ENCODE measurements at places on chromosomes 5 and 9.

DNA sequence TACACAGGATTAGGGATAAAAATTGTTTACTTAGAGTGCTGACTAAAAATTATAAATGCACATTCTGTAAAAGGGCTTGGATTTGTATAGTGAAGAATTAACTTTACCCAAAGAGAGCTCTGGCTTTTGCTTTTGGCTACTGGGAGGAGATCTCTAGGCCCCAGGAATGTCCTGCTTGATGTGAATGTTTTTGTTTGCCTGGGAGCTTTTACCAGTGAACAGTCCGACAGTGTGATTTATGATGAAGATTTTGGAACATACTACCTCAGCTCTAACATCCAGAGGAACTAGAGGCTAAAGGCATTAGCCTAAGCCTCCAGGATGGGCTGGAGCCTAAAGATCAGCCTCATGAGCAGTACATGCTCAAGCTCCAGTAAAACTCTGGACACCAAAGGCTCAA lies 103.7 kb upstream of the RFX3 start:
- DNase-seq: no peak

GRCh38 chr9:27108981-27109541 lies at the start of gene TEK:
TSS of gene TEK (plus strand) at chr9:27109225. CDS start at chr9:27109591, 366 bp downstream.
- DNase-seq: no peak

DNA sequence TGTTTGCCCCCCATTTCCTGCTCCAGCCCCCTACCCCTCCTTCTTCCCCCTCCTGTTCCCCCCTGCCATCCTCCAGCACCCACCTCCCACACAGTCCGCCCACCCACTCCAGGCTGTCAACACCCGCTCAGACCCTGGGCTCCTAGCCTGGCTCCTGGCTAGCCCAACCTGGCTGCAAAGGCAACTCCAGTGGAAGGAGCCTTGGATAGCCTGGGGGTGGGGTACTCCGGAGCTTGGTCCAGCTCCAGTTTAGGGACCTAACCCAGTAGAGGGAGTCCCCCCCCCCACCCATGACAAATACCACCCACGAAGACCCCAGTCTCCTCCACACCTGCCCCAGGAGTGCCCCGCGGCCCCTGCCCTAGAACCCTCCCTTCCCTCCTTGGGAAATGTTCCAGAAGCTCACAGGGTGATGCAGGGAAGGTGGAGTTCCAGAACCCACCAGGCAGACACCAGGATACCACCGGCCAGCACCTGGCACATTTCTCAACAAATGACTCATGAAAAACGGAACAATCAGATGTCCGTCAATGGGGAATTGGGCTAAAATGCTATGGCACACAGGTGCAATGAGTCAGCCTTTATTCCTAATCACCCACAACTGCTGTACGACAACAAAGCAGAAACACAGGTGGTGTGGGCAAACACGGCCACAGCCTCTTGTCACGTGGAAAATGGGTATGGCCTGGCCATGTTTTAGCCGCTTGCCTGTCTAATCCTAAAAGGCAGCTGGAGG lies 901 bp upstream of the SLC12A7 start:
- no peak for DNase-seq

- peak; percentile 29 for DNase-seq
These were observed at the start of gene KCNT1 for GRCh38 chr9:135701959-135702721. TSS of gene KCNT1 (plus strand) at chr9:135702185. CDS start at chr9:135702259, 74 bp downstream.

GRCh38 chr5:135999406-136000139 lies 29.2 kb upstream of the TGFBI start:
- DNase-seq: no peak

- no peak for DNase-seq
These were observed 352.1 kb upstream of the KIF2A start for GRCh38 chr5:61953913-61954312.

GRCh38 chr5:115461506-115462290 lies 82.9 kb downstream of the FEM1C start:
- DNase-seq: no peak

GRCh38 chr9:134807716-134808446 lies 72.7 kb upstream of the FCN2 start:
- DNase-seq: no peak

DNA sequence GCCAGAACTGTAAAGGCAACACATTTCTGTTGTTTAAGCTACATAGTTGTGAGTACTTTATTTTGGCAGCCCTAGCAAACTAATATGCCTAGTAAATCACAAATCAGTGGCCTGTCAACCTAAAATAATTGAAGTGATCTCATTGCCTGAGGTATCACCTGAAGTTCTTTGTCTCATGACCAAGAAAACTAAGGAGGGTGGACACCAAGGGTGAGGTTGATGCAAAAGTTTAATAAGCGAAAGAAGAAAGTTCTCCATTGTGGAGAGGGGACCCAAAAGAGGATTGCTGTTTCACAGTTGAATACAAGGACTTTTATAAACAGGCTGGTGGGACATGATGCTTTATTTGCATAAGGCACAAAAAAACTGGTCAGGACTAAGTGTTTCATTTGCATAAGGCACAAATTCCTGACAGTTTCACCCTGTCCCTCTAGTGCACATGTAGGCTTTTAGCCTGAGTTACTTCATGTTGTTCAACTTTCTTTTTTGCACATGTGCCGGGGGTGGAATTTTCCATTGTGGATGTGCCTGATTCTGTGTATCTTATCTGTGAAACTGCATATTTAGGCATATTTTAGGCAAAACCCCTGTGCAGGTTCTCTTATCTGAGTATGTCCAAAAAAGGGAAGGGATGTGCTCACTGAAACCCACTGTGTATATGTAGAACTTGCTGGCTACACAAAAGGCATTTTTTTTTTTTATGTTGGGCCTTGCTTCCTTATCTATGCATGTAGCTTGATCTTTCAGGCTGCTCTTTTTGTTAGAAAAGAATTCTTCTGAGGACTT lies 108.6 kb upstream of the RAI14 start:
- DNase-seq: no peak

DNA sequence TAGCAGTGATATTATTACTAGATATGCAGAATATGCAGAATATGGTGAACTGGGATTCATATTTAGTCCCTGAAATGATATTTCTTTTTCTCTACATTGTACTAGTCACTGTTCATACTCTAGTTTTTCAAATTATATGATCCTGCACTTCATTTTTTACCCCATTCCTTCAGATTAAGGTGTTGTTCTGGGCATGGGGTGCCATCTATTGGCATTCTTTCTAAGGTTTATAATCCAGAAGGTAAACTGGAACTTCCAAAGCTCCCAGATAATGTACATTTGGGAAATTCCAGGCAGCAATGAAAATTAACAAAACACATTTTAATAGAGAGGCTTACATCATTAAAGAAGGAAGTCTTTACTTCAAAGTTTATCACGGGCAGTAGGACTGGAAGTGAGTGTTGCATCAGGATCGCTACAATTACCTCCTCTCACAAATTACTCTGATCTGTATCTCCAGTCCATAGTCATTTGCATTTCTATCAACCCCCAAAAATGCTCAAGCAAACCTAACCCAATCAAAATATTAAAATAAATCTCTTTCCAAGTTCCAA lies 12.5 kb downstream of the RFX3 start:
- DNase-seq: no peak

DNA sequence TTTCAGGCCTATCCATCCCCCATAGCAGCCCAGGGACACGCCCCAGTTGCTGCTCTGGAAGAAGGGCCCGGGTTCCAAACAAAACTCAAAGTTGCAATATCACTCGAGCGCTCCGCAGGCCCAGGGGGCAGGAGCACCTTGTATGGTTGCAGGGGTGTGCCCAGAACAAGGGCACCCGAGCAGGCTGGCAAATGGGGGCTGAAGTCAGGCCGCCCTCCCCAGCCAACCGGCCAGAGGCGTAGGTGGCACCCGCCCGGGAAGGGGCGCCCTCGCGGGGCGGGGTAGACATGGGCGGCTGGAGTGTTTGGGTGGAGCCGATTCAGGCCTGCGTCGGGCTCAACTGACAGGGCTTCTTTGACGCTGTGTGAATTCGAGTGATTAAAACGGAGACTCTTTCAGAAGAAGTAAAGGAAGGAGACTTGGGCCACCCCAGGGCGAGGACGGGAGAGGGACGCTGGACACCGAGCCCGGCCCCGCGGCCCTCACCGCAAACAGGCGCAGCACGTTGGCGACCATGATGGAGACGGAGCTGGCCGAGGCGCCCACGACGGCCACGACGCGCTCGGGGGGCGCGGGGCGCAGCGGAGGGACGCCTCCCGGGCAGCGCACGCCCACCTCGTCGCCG lies 1.1 kb downstream of the GRM6 start:
- no peak for DNase-seq

GRCh38 chr5:107820429-107820828 lies 149.7 kb upstream of the EFNA5 start:
- DNase-seq: no peak

DNA sequence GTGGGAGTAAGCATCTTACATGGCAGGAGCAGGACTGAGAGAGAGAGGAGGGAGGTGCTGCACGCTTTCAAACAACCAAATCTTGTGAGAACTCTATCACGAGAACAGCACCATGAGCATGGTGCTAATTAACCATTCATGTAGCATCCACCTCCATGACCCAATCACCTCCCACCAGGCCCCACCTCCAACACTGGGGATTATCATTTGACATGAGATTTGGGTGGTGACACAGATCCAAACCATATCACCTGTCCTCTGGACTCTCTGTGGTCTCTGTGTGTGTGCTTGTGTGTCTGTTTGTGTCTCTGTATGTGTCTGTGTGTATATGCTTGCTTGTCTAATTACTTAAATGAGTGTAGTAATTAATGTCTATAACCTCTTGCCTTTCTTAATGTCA lies 31.1 kb downstream of the SEC61B start:
- no peak for DNase-seq

DNA sequence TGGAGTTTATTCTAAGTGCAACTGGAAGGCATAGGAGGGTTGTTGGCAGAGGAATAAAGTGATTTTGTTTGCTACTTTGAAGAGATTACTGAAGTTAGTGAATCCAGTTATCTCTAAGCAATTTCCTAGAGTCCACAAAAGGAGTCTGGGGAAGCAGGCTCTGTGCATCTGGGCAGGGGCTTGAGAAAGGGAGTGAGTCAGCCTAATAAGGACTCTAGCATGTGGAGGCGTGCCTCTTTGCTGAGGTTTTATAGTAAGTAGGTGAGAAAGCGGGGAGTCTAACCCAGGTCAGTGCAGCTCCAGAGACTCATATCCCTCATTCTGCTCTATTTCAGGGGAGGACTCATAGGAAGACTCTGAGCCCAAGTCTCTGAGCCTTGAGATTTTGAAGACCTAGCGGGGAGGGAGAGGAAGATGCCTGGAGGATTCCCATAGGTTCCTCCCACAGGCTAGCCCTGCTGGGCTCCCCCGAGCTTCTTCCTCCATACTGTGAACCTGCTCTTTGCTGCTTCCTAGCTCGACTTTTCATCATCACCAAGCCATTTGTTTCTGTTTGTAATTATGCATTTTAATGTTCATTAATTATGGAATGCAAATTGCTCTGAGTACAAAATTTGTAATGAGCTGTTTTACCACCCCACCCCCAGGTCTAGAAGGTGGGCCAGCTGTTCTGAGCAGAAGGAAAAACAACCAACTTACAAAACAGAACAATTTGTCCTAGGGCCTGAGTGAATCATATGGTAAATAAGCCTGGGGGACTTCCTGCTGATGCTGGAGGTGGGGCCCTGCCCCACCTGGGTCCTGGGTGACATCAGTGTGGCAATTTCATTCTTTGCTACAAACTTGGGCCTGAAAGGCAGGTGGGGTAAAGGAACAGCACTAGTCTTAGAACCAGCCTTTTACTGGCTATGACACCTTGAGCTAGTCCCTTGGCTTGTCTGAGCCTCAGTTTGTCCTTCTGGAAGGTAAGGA lies 150.2 kb downstream of the TRIM32 start:
- peak; percentile 58 for DNase-seq

GRCh38 chr9:80811003-80811402 lies 878.3 kb downstream of the TLE1 start:
- DNase-seq: no peak

- DNase-seq: no peak
These were observed 2.7 kb downstream of the RELL2 start for GRCh38 chr5:141639357-141640050.

DNA sequence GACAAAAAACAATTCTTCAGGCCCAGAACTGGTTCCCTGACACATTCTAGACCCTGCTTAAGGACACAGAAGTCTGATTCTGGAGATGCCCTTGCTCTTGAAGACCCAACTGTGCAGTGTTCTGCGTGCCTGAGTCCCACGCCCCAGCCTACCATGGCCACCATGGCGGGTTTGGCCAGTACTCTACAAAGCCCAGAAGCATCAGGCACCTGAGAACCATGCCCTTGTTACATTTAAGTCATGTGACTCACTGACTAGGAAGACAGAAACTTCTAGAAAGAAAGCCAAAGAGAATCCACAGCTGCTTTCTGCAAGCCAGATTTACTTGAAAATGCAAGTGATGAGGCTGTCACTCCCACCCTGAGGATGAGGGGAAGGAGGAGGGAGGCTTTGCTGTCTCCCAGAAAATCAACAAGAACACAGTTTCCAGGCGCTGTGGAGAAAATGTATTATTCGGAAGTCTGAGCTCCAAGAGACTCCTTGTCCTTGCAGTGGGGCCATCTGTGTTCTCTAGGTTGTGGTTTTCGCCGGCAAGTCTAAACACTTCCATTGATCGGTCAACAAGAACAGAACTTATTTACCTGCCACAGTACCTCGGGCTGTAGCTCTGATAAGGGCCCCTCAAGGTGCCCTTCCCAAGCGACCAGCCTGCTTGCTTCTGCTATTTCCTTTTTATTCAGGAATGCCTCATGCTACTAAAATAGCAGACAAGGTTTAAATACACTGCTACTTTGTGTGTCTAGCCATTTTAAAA lies 81.3 kb upstream of the DMRT1 start:
- no peak for DNase-seq

GRCh38 chr9:4985386-4986266 lies 554 bp downstream of the JAK2 start:
- peak; percentile 36 for DNase-seq

DNA sequence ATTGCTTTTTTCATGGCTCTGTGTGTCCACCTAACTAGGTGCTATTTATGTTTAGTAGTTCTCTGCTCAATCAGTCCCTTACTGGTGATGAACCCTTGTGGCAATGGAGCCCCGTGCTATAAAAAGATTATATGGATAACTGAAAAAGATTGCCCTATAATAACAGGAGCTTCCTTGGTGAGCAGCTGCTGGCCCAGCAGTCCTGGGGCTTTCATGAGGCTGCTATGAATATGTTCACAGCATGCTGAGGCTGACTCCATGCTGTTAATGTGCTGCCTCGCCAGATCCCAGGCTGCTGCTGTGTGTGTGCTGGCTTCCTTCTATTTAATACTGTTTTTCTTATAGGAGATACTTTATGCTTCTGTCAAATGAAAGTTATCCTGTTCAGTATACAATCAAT lies 357.5 kb downstream of the TAF11L14 start:
- DNase-seq: no peak

DNA sequence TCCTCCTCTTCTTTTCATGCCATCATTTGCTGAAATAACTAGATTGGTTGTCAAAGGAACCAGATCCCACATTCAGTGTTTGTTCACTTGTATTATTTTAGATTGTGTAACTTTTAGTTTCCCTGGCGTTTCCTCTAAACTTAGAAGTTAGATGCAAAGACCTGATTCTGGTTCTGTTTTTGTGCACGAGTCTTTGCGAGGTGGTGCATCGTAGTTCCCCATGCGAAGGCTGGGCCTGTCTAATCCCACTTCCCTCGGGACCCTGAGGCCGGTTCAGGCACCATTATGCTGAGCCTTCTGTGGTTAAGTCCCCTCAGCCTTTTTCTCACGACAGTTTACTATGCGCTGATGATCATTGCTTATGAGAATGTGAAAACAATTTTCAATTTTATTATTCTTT lies 219.1 kb upstream of the OTULINL start:
- DNase-seq: no peak

- no peak for DNase-seq
These were observed 255.9 kb downstream of the FSTL4 start for GRCh38 chr5:133356396-133356983.

All from DMS79 treated with DMSO at 0.1 percent for 48 hours (cell line).